Ovary (tissue), 10 donors: ENCODE measurements at places on chromosomes 5 and 9.

GRCh38 chr9:70392850-70393249 lies 21.6 kb downstream of the KLF9 start:
- DNase-seq = no peak

DNA sequence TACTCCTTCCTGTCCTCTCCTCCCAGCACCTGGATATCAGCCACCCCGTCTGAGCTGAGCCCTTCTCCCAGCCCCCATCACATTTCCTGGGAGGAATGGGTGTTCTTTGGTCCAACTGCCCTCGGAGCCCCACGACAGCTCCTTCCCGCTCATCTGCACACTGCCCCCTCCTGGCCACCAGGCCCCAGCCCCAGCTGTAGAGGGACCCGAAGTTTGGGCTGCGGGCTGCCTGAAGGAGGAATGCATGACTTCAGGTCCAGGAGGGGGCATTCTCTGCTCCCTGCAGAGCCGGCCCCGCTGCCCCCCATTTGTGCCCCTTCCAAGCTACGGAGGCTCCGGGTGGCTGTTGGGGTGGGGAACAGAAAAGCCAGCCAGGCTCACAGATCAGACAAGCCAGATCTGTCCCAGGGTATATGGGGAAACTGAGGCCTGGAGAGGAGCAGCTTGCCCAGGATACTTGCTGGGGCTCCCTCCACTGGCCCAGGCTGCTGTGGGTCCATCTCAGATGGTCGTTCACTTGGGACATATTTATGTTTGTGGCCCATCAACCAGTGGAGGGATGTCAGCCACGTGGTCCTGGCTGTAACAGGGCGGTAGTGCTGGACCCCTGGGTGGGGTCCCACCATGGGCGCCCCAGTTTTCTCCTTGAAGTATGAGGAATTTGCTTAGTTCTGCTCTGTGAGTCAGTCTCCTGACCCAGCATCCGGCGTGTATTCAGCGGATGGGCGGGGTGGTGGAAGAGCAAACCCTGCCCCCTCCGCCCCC lies 33.1 kb downstream of the DAB2IP start:
- peak; percentile 51 for DNase-seq

GRCh38 chr5:124921694-124922093 lies 175.3 kb upstream of the ZNF608 start:
- no peak for DNase-seq

GRCh38 chr5:74044936-74045335 lies 418.9 kb downstream of the ARHGEF28 start:
- no peak for DNase-seq

- DNase-seq = no peak
These were observed 39.6 kb upstream of the LCP2 start for GRCh38 chr5:170337045-170337733.

DNA sequence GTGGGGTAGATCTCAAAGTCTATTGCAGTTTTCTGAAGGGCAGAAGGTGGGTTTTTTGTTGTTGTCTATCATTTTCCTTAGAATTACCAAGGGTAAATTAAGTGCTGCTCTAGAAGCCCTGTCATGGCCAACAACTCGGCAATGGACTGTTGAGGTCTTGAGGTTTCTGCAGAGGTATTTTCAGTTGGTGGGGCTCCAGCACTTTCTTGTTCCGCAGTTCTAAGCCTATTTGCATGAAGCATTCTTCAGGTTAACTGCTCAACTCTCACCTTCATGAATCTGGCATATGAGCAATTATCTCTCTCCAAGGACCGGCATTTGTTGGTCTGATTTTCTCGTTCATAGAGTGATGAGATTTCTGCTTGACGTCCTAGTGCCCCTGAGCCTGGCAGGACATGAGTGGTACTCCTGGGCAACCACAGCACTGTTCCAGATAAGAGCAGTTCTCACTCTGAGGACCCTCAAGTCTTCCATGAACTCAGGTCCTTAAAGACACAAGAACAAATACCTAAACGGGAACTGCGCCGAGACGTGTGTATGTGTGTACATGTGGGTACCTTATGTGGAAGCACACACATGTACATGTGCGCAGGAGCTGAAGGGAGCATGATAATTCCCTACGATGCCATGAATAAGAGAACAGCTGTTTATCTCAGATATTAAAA lies 544.5 kb downstream of the CSNK1G3 start:
- no peak for DNase-seq

- no peak for DNase-seq
These were observed 249.3 kb downstream of the DNAH5 start for GRCh38 chr5:13695076-13695712.

DNA sequence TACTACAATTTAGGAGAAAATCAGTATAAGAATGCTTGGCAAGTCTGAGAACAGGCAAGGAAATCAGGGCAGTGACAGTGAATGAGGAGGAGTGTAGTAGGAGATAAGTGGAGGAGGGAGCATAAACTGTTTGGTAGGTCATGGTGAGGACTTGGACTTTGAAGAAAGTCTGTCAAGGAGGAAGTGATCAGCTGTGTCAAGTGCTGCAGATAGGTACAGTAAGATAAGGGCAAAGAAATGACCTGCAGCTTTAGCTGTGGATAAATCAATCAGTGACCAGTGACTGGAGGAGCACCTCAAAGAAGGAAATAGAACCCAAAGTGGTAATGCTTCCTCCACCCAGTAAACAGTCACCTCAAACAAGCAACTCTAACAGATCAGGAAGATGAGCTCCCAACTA lies 106.3 kb downstream of the RAPGEF6 start:
- DNase-seq = no peak

DNA sequence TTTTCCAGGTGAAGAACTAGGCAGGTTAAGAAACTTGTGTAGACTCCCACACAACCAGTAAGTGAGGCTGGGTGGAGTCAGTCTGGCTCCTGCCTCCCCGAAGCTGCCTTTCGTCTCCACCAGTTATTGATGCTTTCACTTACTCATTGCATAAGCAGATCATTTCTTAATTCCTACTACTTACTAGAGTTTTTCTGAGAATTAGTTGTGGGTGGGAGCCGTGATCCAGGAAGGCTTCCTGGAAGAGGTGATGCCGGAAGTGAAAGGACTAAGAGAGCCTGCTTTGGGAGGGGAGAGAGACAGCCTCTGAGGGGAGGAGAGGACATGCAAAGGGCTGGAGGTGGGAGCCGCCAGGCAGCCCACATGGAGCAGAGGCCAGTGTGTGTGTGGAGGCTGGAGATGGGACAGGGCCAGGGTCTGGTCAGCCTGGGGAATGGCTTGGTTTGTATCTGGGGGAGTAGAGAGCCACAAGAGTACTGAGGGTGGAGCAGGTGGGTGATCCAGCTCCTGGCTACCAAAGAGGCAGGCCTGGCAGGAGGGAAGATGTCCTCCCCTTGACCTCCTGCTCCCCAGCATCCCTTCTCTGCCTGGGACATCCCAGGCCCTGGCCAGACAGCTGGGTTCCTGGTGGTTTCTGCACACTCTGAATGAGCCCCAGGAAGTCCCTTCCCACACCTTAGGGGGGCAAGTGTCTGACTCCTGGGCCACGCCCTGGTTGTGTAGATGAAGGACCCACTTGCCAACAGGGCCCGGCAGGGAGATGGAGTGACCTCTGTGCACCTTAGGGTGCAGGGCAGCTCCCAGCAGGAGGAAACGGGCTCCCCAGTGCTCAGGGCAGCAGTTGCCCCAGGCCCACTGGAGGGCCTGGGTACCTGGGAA lies 12.2 kb upstream of the CARD19 start:
- peak; percentile 10 for DNase-seq

DNA sequence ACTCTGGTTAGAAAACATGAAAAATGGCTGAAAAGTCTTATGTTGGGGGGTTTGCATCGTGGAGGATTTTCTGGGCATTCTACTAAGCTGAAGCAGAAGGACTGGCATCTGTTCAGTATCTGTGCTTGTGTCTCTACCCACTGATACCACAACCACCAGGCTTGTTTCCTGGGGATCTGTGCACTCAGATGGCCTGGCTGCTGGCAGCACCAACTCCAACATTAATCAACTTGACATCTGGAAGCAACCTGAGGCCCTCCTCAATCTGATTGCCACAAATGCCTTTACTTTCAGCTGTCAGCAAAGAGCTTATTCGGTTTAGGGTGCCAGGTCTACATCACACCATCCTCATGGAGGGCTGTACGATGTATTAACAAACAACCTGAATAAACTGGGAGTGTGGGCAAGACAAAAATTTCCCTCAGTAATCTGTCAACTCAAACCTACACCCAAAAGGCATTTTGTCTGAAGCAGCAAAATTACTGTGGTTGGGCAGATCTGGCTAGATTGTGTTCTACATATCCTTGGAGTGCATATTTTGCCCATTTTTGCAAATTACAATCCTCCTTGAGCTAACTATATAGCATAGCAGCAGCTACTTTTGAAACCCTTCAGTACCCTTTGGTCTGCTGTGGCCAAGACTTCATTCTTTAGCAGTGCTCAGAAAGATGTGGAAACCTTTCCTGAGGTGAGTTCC lies 74.6 kb downstream of the FOXD1 start:
- DNase-seq = no peak

DNA sequence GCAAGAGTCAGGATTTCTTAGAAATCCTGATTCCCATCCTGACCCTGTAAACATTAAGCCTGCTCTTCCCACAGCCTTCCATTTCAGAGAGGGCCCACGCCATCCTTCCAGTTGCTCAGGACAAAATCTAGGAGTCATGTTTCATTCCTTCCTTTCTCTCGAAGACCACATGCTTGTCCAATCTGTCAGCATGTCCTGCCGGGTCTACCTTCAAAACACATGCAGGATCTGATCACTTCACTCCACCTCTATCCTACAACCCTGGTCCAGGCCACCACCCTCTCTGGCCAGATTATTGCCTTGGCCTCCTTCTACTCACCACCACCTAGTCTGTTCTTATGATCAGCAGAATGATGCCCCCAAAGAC lies 79.8 kb downstream of the C5orf15 start:
- no peak for DNase-seq
